ENCODE measurements at places on chromosomes 1 and 21.
A peak's percentile ranks its signal among the peaks of the same experiment; 100 is the strongest.

DNA sequence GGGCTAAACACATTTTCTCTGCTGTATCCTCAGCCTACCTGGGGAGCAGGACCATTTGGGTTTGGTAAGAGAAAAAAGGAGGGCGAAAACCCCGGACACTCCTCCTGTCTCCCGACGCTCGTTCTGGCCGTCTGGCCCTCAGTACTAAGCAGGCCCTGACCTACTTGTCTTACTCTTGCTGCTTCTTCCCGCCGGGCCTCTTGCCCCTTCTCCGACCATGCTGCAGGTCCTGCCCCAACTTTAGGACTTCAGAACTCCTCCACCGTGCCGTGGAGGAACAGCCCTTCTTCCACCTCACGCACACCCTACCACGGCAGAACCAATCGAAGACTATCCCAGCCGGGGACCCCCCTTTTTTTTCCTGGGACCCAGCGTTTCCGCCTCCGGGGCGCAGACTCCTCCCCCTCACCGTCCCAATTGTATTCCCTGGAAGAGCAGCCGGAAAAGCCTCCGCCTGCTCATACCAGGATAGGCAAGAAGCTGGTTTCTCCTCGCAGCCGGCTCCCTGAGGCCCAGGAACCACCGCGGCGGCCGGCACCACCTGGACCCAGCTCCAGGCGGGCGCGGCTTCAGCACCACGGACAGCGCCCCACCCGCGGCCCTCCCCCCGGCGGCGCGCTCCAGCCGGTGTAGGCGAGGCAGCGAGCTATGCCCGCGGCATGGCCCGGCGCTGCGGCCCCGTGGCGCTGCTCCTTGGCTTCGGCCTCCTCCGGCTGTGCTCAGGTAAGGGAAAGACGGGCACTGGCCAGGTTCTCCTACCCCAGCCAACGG lies at the start of gene CHRNB2:
CHRNB2 (plus strand) TSS at position 393 of the 771 bp plus-strand sequence; CDS start at position 660, 267 bp downstream.
- peak; percentile 36 for DNase-seq

GRCh38 chr1:81731989-81732388 lies 68.7 kb upstream of the ADGRL2 start:
- DNase-seq: no peak

GRCh38 chr1:43521756-43522155 lies 8.9 kb upstream of the PTPRF start:
- DNase-seq: no peak

GRCh38 chr1:30283199-30283962 lies 440.0 kb downstream of the MATN1 start:
- DNase-seq: no peak

DNA sequence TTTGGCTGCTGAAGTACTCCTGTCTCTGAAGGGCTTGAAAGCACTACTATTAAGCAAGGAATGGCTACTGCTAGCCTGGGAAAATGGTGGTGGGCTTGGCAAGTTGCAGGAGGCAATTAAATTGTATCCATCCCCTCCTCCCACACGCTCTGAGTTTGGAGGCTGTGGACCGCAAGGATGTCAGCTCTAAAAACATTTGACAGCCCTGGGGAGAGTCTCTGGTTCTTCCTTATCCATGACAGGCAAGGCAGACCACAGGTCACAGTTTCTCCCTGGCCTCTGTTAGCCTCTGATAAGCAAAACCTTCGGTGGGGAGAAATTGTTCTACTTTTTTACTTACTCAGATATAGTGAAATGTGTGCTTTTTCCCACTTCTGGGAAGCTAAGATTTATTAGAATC lies 46.6 kb downstream of the S1PR1 start:
- no peak for DNase-seq

- peak; percentile 99 for DNase-seq
Observed at GRCh38 chr1:207321079-207321789, at the start of gene CD55. TSS of gene CD55 (plus strand) at chr1:207321678. CDS start at chr1:207321766, 88 bp downstream.

DNA sequence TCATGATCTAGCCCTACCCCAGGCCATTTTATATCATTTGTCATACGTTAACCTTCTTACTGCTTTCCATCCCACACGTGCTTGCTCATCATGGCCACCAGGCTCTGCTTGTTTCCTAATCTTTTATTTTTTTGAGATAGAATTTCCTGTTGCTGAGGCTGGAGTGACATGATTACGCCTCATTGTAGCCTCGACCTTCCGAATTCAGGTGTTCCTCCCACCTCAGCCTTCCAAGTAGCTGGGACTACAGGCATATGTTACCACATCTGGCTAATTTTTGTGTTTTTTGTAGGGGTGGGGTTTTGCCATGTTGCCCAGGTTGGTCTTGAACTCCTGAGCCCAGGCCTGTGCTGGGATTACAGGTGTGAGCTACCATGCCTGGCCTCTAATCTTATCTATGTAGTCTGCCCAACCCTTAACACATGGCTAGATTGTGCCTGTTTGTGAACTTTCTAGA lies 3.3 kb downstream of the UAP1 start:
- no peak for DNase-seq

DNA sequence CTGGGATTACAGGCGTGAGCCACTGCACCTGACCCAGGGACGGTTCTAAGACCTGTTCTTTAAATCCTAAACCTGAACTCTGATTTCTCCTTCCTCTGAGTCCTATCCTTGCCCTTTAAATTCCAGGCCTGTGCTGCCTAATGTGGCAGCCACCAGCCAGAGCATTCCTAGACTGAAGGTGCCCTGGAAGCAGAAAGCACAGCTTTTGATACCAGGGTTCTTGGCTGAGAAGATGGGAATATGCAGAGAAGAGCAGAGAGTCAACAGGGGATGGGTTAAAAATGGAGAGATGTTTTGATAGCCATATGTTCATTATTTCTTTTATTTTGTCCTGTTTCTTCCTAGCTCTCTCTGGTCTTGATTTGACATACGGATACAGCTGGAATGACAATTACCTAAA lies 49.7 kb downstream of the RYR2 start:
- DNase-seq: no peak

DNA sequence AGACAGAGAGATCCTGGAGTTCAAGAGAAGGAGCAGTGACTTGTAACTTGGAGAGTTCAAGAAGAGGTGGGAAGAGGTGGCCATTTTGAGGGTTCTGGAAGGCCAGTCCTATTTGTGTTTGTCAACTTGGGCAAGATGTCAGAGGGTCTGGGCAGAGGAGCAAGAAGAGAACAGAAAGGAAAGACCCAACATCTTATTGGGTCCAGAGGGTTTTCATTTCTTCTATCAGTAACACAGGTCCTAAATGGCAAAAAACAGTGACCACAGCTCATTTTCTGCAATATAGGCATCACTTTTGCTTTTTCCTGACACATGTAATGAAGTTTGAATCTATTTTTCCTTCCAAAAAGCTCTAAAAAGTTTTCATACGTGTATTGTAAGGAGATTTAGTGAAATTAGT lies 38.3 kb upstream of the MAP10 start:
- DNase-seq: no peak

DNA sequence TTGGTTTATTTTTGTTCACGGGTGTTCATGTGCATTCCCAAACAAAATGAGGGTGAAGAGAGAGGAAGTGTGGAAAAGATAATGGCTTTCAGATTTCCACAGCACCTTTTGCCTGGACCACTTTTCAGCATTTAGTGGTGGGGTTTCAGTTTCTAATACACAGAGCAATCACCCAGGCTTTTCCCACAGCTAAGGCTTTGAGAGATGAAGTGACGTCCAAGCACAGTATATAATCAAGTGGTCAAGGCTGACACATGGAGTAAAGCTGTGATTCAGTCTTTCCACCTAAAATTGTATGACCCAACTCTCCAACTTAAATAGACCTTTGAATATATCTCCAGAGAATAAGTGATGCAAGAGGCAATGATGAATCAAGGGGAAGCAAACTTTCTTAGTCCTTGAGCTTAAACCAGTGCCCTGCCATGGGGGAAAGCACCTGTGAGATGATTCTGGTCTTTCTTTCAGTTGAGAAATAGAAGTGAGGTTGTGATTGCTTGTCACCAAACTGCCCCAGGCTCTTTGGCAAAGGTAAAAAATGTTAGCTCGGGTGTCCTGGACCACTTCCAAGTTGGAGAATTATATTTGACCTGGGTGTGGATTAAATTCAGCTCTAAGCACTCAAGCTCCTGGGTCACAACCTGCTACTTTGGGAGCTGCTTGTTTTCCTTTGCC lies 2.4 kb upstream of the PIK3R3 start:
- DNase-seq: peak; percentile 31

- DNase-seq: no peak
Observed at GRCh38 chr1:18572022-18572880, 58.4 kb upstream of the PAX7 start.

DNA sequence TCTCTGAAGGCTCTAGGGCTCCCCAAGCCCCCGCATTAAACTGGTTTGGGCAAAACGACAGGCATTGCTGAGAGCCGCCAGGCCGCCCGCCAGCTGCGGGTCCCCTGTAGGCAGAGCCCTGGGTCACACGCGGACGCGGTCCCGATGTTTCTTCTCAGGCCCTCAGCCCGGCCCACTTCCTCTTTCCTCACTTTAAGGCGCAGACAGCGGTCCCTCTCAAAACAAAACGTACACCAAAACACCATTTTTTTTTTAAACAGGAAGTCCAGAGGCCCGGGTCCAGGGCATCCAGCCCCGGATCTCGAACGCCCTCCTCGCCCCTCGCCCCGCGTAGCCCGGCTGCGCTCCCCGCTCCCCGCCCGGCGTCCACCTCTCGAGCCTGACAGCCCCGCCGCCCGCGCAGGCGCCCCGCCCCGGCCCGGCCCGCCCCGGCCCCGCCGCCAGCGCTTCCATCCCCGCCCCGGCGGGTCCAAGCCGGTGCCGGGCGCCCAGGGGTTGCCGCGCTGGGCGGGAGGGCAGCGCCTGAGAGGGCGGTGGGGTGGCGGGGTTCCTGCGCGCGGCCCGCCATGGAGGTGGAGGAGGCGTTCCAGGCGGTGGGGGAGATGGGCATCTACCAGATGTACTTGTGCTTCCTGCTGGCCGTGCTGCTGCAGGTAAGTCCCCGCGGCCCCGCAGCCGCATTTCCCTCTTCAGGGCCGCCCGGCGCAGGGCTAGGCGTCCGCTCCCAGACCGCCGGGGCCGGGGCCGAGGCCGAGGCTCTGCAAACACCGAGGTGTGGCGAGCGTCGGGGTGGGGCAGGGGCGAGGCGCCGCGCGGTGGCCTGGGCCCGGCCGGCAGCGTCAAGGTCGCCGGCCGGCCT lies at the start of gene SLC22A15:
SLC22A15 (plus strand) TSS at position 452 of the 859 bp plus-strand sequence; CDS start at position 567, 115 bp downstream.
- DNase-seq: peak; percentile 72

DNA sequence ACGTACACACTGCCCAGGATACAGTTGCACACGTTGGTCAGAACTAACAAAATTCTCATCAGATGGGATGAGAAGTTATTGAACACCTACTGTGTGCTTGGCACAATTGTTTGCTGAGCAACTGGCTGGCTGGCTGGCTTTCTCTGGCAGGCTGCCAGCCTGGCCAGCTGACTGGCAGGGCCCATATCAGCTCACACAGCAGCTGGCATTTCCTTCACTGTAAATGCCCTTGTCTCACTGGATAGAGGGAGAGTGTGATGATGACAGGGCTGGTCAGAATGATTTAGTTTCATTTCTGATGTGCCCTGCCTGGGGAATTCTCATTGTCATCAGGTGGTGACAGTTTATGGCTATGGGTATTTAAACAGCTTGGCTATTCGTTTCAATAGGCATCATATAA lies 15.8 kb downstream of the CAMK2N1 start:
- DNase-seq: no peak

DNA sequence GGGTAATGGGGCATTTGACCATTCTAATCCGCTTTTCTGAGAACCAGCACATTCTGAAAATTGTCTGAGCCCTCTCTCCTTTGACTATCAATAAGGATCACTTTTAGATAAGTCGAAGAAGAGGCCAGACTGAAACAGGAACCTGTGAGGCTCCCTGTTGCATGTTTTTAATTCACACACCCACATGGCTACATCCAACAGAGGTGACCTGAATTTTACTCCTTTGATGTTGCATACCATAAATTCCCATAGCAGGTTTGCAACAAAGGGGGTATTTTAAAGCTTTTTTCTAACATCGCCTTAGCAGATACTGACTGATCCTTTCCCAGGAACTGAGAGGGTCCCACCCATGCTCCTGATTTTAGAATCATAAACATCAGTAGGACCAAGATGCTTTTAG lies 450.8 kb downstream of the USP25 start:
- no peak for DNase-seq

Data from stimulated activated naive B cell treated with anti-CD40 and anti-IgM and Interleukin-4, amounts not matched to agents 10 μg/mL and 1 μg/mL and 100 μg/mL, for 72 hours (primary cell).